ENCODE measurements at places on chromosomes 6 and 20.
A peak's percentile ranks its signal among the peaks of the same experiment; 100 is the strongest.

DNA sequence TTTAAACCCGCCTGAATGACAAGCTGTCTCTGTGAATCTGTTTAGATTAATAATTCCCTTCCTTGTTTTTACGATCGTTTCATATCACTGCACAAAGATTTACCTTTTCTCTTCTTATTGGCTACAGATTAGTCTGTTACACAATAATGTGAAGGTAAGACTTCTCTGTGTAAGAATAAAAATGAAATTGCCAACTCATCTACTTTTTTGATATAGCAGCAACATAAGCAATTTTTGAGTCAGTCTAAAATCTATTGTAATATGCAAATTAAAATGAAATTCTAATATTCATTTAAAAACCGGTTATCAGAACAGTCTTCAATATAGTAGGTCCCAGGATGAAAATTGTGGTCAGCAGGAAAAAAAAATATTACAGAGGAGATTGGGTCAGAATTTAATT is 155.2 kb downstream of the DOK5 start:
- no peak for DNase-seq

GRCh38 chr6:139416146-139416545 is 41.7 kb upstream of the CITED2 start:
- no peak for DNase-seq

DNA sequence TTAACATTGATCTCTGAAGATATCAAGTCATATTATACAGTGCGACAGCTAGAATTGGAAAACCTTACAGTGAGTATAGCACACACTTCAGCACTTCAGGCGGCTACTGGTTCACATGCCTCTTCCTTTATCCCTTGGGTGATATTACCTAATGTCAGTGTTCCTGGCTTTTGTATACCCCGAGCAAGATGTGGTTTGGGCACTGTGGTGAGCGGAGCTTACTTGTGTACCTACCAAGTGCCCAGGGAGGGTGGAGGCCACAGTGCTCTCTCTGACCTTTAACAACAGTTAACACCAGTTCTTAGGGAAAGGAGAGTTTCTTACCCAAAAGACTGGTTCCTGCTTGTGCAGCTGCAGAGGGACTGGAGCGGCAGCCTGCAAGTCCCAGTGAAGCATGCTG is 64.4 kb downstream of the PTPN1 start:
- DNase-seq, result no peak

- DNase-seq, result peak; percentile 25
Measured at GRCh38 chr6:129766959-129767728, 57.2 kb upstream of the ARHGAP18 start.

- DNase-seq, result no peak
Measured at GRCh38 chr6:54238396-54238795, 69.8 kb upstream of the TINAG start.

DNA sequence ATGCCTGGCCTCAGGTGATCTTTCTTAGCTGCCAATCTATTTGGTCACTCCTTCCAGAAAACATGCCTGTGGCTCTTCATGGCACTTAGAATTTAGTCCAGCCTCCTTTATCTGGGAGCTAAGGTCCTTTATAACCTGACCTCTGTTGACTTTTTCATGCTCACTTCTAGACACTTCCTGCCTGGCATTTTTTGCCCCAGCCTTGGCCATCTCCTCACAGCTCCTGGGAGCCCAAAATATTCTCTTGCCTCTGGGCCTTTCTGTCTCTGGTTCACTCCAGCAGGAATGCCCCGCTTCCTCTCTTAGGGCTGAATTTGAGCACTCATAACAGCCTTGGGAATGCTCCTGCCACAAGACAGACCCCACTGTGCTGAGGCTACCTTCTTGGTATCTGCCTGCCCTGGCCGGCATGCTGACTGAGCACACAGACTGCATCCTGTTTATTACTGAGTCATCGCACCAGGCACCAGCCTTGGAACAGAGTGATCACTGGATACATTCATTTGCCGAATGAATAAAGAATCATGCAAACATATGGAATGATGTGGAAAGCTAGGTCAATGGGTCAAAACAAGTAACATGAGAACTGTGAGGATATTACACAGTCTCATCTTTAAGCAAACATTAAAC is 5.8 kb upstream of the EEF1E1 start:
- DNase-seq, result no peak

DNA sequence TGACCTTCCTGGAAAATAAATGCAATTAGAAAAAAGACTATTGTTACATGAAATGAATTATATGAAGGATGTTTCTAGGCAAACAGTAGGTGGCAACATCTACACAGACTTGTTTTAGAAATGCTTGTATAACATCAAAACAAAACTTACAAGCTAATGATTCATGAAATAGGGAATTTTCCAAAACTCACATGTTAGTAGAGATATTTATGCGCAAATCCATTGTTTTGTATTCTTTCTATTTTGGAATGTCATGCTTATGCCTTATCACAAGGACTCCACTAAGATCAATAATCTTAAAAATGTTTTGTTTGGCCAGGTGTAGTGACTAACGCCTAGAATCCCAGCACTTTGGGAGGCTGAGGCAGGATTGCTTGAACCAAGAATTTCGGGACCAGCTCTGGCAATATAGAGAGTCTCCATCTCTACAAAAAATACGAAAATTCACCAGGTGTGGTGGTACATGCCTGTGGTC is 32.3 kb upstream of the LGSN start:
- DNase-seq, result no peak

GRCh38 chr20:64067005-64067632 is 4.1 kb downstream of the TCEA2 start:
- DNase-seq, result no peak

GRCh38 chr6:144602523-144603180 is 317.5 kb downstream of the UTRN start:
- DNase-seq, result no peak

DNA sequence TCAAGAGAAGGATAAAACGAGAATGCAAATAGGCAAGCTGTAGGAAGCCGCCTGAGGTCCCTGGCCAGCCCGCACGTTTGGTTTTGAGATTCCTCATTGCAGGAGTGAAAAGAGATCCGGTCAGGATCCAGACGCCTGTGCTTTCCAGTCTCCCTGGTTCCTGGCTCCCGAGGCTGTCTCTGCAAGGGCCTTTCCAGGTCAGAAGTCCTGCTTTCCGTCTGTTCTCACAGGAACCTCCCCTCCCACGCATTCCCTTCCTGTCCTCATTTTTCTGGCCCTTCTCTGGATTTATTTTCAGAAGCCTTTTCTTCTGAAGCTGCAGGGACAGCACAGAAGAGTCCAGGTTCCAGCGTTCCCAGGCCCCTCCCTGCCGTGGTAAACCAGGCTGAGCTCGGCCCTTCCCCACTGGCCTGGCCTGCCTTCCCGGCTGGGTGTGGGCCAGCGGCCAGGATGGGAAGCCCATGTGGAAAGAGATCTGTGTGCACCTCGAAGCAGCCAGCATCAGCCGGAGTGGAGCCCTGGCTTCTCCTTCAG is 54.0 kb downstream of the TMEM242 start:
- no peak for DNase-seq

All from progenitor cell of endocrine pancreas (in vitro differentiated cells).